T-helper 2 cell (primary cell): ENCODE measurements at places on chromosomes 7 and 10.

- no peak for DNase-seq
Observed at GRCh38 chr7:156539999-156540398, 100.6 kb upstream of the RNF32 start.

GRCh38 chr10:108812296-108812695 is 1111.0 kb downstream of the XPNPEP1 start:
- no peak for DNase-seq

DNA sequence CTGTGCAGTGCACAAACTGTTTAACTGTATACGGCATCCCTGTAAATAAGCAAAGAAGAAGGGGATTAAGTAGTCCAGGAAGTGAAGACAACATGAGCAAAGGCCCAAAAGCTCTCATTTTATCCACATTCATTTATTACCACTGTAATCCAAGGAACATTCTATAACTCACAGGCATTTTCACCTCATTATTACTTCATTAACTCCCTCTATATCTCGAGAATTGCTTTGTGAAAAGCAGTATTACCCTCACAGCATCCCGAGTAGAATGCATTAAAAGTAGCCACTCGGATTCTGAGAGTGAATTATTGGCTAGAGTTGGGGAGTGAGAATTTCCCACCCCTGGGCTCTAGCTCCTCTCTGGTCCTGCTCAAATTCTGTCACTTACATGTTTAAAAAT is 51.0 kb upstream of the CHCHD3 start:
- DNase-seq, result no peak

- no peak for DNase-seq
Observed at GRCh38 chr7:19016140-19016539, 101.3 kb downstream of the TWIST1 start.

- no peak for DNase-seq
Observed at GRCh38 chr10:122689146-122689820, 10.4 kb downstream of the C10orf120 start.

DNA sequence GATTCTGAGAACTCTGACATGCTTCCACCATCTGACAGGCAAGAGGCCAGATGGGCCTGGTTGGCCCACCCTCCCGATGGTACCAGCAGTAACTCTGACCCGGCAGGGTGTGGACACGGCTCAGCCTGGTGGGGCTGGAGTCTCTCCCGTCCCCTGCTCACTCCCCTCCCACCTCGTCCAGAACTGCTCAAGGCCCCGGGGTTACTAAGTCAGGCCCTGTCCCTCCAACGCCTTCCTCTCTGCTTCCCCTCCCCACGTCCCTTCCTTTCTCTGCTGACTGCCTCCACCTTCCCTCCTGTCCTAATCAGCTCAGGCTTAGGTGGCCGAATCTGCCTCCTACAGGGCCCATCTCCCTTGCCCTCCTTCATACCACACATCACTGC is 12.5 kb downstream of the CALML5 start:
- no peak for DNase-seq

DNA sequence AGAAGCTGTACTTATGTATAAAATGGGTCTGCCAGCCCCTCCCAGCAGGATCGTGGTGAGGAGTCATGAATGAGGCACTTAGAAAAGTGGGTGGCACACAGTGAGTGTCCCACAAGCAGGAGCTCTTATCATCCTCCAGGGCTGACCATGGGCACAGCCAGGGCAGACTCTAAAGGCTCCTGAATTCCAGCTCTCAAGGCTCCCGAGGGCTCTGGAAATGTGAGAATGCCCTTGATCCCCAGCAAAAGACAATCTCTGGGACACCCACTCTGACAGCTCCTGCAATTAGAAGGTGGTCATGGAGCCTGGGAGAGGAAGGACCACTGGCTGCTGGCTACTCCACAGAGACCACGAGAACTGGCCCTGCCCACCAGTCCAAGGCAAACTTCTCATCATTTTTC is 1.6 kb downstream of the VSTM4 start:
- no peak for DNase-seq

DNA sequence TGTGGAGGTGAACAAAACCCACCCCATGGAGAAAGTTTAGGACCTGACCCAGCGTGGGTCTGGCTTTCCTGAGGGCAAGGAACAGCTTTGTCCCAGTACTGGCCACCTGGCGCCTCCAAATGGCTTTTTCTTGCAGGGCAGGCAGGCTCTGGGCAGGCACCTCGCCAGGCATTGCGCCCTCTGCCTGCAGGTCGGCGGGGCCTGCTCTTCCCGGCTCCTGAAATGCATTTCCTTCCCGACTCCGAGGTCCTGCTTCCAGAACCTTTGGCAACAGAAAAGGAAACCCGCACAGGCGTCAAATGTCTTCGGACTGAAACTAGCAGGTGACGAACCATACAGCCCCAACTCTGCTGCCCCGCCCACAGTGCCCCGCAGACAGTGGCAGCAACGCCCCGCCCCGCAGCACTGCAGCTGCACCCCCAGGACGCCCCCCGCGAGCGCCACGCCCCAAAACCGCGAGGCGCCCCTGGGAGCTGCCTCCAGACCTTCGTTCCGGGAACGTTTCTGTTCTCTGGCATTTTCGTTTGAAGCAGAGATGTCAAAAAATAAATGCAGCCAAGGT is 65.5 kb downstream of the C10orf143 start:
- no peak for DNase-seq

GRCh38 chr7:19112274-19113001 is 5.0 kb downstream of the TWIST1 start:
- no peak for DNase-seq

DNA sequence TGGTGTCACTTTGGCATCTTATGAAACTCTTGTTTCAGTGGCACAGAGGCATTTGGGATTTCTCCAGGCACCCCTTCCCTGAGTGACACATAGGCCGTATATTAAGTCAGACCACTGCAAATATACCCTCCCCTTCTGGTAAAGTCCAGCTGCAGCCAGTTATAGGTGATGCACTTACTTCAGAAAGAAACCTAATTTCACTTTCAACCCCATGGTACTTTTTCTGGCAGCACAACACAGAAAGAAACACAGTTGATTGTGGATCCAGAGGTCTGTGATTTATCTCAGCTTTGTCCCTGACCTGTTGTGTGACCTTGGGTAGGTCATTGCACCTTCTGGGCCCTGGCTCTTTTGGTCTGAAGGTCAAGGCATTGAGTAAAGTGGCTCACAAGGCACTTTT is 173.2 kb downstream of the BUB3 start:
- no peak for DNase-seq

GRCh38 chr10:47454008-47454779 is 29.7 kb downstream of the ANXA8 start:
- no peak for DNase-seq

GRCh38 chr10:92405419-92405924 is 114.5 kb downstream of the MARCHF5 start:
- no peak for DNase-seq

GRCh38 chr10:44030738-44031137 is 354.2 kb downstream of the CXCL12 start:
- DNase-seq, result no peak

GRCh38 chr10:131186547-131187253 is 124.8 kb downstream of the TCERG1L start:
- DNase-seq, result no peak

- no peak for DNase-seq
Observed at GRCh38 chr7:137768366-137768765, 78.4 kb downstream of the DGKI start.

GRCh38 chr10:71128311-71128980 is 83.9 kb upstream of the UNC5B start:
- DNase-seq, result no peak

GRCh38 chr10:117610321-117610720 is 67.8 kb downstream of the EMX2 start:
- DNase-seq, result no peak

GRCh38 chr10:11846542-11846941 is 23.4 kb downstream of the PROSER2 start:
- no peak for DNase-seq

DNA sequence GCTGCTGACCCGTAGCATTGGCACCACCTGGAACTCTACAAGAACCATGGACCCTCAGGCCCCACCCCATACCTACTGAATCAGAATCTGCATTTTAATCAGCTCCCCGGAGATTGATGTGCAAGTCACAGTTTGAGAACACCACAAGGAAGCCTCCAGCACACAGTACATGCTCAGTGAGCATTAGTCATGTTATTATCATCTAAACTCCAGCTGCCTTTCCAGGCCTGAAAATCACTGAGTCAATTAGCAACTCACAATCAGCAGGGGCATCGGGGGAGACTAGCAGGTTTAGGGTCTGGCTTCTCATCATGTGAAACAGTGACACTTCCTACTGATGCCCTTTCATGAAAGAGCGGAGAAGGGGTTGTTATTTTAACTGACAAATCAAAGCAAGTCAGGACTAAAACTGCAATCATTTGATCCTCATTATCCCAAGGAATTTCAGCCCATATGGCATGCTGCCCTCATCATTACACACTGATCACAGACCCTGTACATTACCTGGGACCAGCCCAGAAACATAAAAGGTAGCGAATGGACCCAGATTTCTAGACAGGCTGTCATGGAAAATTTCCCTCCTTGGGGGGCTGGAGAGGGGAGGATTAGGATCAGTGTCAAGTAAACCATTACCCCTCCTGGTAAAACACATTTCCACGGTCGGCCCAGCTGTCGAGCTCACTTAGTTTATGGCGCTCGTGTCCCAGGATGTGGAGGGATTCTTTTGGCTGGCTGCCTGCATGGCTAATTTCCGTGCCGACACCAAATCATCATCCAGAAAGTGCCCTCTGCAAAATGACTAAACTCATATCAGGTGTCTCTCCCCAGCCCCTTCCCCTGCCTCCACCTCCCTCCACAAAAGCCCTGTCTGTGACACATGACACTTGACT is 122.8 kb downstream of the PRLHR start:
- DNase-seq, result no peak

- no peak for DNase-seq
Observed at GRCh38 chr7:95335093-95335492, 10.8 kb upstream of the PON1 start.

- DNase-seq, result no peak
Observed at GRCh38 chr7:28980451-28981160, 22.5 kb upstream of the TRIL start.

DNA sequence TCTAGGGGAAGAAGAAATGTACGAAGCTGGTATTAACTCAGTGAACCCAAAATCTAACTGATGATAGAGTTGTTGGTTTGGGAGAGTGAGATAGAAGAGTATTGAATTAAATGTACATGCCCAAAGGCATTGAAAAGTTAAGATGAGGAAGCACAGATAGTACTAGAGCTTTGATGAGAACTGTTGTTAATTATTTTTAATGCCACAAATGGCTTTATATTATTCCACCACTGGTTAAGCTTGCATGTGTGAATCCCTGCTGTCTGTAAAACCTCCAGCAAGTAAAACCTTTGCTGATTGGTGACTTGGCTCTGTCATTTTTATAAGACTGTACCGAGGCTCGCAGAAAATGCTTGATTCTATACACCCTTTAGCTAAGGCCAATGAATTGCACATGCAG is 382.7 kb upstream of the LRGUK start:
- DNase-seq, result no peak

DNA sequence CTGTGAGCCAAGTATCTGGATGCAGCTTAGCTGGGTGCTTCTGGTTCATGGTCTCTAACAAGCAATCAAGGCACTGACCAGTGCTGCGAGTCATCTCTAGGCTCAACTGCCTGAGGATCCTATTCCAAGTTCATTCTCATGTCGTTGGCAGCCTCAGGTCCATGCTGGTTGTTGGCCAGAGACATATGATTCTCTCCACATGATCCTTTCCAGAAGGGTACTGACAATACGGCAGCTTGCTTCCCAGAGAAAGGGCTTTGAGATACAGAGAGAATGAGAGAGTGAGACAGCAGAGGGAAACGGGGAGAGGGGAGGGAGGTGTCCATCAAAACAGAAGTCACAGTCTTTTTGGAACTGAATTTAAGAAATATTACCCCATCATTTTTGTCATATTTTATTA is 405.6 kb downstream of the XPNPEP1 start:
- DNase-seq, result no peak

GRCh38 chr7:135508883-135509588 is 866 bp downstream of the CNOT4 start:
- DNase-seq, result peak; percentile 6

DNA sequence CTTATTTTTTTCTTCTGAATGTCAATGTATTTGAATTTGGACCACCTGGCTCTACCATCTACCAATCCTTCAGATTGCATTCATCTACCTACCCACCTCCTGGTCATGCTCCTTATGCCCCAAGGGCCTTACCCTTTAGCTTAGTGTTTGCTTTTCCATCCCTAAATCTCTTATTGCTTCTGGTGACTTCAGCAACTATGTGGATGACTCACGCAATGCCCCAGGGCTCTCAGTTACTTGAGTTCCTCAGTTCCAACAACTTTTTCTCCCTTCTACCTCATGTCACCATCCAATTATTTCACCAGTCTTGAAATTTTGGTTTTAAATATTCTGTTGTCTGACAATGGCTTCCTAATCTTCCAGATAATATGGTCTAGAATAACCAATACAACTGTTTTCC is 118.9 kb downstream of the CFAP58 start:
- DNase-seq, result no peak

DNA sequence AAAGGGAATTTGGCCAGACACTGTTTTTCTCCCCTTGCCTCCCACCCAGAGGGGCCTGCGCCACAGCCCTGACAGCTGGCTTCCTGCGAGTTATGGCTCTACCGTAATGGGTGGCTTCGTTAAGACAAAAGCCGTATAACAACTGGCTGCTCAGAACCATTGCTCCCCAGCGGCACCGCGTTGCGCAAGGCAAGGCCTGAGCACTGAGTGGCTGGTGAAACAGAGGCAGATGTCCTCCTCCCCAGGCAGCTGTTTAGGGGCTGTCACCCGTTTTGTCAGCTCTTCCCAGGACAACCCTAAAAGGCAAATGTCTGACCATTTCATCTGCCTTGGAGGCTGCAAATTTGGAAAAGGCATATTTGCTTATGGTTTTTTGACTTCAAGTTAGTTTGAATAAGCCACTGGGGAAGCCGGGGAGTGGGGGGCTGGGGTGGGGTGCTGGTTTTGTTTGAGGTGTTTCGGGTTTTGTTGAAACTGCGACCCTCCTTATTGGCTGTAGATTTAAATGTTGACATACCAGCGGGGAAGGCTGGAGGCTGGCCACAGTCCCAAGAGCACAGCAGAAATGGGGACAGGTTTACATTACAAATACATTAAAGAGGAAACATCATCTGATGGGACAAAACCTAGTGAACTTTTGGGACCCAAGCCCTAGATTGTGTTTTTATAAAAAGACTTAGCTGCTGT is 681 bp upstream of the SPOCK2 start:
- DNase-seq, result no peak

GRCh38 chr7:136807598-136807997 is 60.9 kb upstream of the CHRM2 start:
- DNase-seq, result no peak

- DNase-seq, result no peak
Observed at GRCh38 chr10:28367413-28367812, 64.5 kb upstream of the MPP7 start.
